ENCODE measurements at places on chromosomes 12 and 14.

DNA sequence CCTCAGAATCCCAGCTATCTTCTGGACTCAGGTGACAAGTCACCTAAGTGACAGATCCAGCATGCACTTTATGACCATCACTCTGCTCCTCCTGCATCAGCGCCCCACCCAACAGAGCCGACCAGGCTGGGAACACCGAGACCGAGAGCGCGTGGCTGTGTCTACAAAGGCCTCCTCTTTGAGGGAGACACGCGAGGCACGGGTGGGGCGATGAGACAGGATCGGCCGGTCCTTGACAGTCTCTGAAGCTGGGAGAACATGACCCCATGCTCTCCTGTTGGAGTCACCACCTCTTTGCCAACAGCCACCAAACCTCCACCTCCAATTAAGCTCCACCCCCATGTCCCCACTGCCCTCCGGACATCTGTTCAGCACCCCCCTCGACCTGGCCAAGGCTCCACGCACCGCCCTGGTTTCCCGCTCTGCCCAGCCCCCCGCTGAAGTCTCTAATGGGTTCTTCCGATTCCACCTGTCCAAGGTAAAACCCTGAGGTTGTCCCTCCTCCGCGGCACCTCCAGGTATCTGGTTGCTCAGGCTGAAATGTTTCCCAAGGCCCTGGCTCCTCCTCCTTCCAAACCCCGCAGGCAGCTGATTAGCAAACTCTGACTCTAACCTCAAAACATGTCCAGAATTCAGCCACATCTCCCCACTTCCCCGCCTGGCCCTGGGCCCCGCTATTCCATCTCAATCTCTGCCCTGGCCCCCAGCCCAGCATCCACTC is 31.5 kb downstream of the HSP90AA1 start:
- no peak for DNase-seq

GRCh38 chr14:42629553-42629952 is 1022.9 kb downstream of the LRFN5 start:
- DNase-seq: no peak

GRCh38 chr12:5481645-5482044 is 49.7 kb downstream of the NTF3 start:
- no peak for DNase-seq

- DNase-seq: no peak
Observed at GRCh38 chr12:12356467-12356895, 397 bp upstream of the BORCS5 start.

DNA sequence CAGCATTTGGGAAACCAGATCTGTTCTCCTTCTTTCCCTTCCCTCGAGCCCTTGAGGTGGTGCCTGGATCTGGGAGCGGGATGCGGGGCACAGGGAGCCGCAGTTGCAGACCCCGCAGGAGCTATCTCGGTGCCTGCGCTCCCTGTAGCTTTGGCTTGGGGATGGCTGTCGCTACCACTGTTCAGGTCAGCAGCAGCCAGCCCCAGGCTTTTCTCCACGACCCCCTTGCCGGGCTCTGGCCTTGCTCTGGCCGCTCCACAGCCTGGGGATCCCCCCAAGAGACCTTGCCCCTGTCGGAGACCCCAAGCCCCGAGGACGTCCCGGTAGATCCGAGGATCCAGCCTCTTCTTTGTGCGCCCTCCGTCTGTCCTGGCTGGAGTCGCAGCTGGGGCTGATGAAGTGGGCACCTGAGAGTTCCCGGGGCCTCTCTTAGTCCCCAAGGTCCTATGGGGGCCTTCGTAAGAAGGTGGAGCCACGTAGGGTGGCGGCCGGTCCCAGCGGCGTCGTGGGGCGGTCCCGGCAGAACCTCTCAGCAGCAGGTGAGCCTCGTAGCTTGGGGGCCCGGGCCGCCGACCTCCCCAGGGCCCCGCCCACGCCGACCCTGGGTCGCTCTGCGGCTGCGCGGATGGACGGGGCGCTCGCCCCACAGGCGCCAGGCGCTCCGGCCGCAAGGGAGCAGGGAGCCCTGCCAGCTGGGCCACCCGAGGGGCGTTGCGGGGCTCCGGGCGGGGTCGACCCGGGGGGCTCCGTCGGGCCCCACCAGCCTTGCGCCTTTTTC is 1.3 kb downstream of the DDN start:
- DNase-seq: no peak

- no peak for DNase-seq
Observed at GRCh38 chr12:107597695-107598410, 87.7 kb upstream of the PWP1 start.

DNA sequence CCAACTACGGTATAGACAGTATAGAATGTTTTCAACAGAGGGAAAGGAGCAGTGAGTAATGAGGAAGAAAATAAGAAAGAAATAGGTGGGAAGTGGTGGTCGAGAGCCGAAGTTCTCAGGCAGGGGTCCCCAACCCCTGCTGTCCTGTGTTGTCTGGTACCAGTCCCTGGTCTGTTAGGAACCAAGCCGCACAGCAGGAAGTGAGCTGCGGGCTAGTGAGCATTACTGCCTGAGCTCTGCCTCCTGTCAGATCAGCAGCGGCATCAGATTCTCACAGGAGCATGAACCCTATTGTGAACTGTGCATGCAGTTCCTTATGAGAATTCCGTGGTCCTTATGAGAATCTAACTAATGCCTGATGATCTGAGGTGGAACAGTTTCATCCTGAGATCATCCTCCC is 107.3 kb upstream of the PTPRR start:
- no peak for DNase-seq

DNA sequence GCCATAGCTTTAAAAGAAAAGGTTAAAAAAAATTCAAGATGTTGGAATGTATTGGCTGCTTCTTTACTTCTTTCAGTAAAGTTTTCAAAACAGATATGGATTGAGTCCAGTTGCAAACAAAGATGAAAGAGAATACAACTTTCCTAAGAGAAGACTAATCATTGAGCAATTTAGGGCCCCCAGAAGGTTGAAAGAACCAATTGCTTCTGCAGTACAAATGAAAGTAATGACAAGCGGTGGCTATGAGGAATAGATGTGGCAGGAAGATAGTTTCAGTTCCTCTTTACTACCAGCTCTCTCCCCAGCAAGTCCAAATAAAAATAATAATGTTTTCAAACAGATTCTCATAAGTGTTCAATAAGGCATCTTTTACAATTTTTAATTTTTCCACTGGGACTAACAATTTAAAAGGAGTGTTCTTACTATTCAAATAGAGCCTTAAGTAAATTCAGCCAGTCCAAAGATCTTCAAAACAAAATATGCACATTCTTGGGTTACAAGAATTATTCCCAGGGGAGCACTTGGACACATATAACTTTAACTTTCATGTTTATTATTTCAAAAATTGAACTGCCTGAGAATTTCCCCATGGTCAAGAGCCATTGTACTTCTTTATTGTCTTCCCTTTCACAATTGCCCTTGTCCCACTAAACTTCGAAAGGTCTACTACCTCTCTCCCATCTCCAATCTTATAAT is 62.3 kb upstream of the PPP1R12A start:
- no peak for DNase-seq

- peak; percentile 1 for DNase-seq
Observed at GRCh38 chr14:70289138-70289537, 70.3 kb downstream of the COX16 start.

GRCh38 chr12:29563636-29564035 is 66.2 kb upstream of the OVCH1 start:
- no peak for DNase-seq

DNA sequence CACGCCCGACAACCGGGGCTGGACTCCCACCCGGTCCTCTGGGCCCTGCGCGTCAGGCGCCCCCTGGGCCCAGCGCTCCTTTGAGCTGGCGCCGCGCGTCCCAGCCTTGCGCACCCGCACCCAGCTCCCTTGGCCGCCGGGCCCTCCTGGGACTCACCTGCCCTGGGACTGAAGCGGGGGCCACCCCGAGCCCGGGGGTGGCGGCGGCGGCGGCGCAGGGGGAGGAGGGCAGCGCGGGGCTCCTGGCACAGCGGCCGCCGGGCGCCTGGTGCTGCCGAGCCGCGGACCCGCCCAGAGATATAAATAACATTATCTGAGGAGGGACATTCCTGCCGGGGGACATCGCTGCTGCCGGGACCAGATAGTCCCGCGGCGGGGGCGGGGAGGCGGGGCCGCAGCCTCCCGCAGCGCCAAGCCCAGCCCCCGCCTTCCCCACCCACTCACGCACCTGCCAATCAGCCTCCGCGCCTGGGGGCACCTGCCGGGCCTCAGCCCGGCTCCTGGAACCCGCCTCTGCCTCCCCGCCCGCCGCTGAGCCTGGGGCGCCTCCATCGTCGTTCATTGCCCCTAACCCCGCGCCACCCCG is at the start of gene SPTB:
TSS of gene SPTB (minus strand) at position 273 of the 586 bp plus-strand sequence. CDS start 56,813 bp downstream, outside the sequence.
- peak; percentile 66 for DNase-seq

GRCh38 chr14:100528962-100529560 is 58.2 kb downstream of the BEGAIN start:
- DNase-seq: no peak

- no peak for DNase-seq
Observed at GRCh38 chr14:61596990-61597389, 98.3 kb upstream of the HIF1A start.

DNA sequence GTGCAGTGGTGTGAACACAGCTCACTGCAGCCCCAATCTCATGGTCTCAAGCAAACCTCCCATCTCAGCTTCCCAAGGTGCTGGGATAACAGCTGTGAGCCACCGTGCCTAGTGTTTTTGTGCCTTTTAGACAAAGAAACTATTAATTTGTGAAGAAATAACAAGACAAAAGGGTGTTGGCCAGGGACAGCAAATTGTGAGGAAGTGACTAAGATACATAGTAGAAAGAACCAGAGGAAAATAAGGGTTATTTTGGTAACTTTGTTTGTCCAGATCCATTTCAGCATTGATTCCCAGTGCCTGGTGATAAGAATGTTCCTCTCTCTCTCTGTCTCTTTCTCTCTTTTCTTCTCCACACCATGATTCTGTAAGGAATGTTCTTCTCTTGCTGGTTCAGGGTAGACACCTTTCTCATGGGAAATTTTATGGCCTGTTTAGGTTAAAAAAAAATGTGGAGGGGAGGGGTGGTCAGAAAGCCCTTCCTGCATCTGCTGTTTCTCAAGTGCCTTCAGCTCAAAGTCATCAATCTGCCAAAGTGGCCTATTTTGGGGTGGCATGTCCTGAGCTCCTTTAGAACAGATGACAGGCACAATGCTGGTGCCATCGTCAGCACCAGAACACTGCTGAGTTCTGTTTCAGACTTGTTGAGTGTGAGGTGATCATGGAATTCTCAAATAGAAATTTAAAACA is 184.4 kb upstream of the EEA1 start:
- no peak for DNase-seq

DNA sequence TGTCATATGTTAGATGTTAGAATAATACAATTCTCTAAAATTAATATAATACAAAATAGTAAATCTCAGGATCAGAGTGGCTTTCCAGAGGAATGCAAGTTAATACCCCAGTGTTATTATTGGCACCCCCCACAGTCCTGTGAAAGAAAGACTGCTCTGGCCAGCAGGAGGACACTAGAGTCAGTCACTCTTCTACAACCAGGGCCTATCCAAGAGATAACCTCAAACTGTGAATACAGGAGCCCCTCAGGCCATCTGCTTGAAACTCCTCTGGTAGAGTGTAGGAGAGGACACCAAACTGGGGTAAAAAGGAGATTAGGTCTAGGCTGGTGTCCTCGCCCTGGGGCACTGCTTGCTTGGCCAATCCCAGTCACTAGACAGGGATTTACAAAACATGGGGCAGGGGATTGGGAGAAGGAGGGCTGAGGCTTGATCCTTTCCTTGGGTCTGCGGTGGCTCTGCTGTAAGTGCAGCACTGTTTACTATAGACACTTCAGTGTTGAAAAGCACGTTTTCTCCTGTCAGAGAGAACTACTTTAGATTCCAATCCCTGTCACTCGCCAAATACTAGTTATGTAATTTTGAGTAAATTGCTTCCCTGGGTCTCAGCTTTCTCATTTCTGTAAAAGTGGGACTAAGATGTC is 44.5 kb upstream of the PTPRR start:
- DNase-seq: no peak

GRCh38 chr12:5599378-5599777 is 167.5 kb downstream of the NTF3 start:
- DNase-seq: no peak

- DNase-seq: no peak
Observed at GRCh38 chr12:48118284-48118871, 786 bp upstream of the PFKM start.

GRCh38 chr14:105228562-105228961 is 19.8 kb upstream of the BTBD6 start:
- no peak for DNase-seq

DNA sequence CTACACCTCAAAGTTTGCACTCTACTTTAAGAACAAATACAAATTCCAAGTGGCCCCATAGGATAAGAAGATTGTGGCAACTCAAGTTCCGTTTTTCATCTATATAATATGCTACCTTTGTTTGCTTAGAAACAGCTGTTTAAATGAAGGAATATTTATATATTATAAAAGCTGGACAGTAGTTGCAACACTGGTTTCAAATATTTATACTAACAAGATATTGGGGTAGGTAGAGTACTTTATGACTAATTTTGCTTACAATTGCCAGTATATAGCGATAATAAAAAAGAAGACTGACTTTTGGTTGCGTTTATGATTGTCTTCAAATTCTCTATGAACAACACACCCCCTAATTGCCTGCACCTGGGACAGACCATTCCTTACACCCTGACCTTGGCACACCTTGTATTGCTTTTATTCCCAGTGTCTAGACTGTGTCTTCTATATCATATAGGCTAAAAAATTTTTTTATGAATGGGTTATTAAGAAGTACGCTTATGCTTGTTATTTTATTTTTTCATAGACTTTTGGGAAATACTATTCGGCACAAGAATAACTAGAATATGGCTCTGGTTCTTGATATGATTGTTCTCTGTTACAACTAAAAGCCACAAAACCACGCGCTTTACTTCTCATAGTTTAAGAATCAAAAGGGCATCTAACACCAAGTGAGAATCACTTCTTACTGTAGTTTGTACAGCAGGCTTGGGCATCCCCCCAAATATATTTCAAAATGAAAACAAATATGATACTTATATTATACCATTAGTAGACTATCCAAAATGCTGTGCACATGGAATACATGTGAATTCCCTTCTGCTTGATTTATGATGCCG is 455.4 kb upstream of the DCN start:
- no peak for DNase-seq

DNA sequence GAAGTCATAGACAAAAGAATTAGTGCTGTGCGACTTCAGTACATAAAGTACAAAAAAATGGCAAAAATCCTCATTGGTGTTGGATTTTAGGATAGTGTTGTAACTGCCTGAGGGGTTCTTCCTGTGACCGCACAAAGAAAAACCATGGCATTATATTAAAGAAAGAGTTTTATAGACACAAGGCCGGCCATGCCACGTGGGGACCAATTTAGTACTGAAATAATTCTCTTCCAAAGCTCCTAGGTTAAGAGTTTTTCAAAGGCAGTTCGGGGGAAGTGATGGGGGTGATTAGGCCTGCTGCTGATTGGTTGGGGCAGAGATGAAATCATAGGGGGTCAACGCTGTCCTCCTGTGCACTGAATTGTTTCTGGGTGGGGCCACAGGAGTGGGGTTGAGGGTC is 150.9 kb upstream of the EEA1 start:
- DNase-seq: no peak
